ENCODE measurements at places on chromosomes 3 and 15. TPM values are rescaled to one million over a fixed set of nuclear protein-coding genes. Genes with fewer than 3 reads are reported as not detected.

The PLA2G4D gene
- total RNA-seq: 0.16 TPM

The ABHD5 gene
- total RNA-seq: 13.4 TPM

The TTC23 gene
- total RNA-seq: 14.7 TPM

The PRSS50 gene
- 0.27 TPM for total RNA-seq

The CLDN18 gene
- 1.2 TPM for total RNA-seq

The TWF2 gene
- total RNA-seq: 35.9 TPM

The DUSP7 gene
- total RNA-seq: 7.2 TPM

The ADCY5 gene
- 0.49 TPM for total RNA-seq

The TMEM108 gene
- 3.5 TPM for total RNA-seq

DNA sequence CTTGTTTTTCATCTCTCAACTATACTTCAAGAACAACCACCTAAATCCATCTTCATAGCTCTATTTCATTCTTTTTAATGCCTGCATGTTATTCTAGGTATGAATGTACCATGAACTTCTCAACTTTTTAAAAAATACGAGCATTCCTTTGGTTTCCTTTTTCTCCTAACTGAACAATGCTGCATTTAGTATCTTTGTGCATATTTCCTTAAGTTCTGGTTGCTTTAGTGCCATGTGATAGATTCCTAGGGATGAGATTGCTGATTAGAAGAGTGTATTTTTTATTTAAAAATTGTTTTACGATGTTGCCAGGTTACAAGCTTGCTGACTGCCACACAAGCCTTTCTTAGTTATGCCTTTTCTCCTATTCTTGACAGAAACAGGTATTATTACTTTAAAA, 34.7 kb downstream of the PEX5L start:
- ATAC-seq: no peak

GRCh38 chr15:71677766-71678165, 132.6 kb upstream of the NR2E3 start:
- peak; percentile 84 for ATAC-seq

GRCh38 chr15:24962880-24963279, 8.1 kb downstream of the SNRPN start:
- no peak for ATAC-seq

DNA sequence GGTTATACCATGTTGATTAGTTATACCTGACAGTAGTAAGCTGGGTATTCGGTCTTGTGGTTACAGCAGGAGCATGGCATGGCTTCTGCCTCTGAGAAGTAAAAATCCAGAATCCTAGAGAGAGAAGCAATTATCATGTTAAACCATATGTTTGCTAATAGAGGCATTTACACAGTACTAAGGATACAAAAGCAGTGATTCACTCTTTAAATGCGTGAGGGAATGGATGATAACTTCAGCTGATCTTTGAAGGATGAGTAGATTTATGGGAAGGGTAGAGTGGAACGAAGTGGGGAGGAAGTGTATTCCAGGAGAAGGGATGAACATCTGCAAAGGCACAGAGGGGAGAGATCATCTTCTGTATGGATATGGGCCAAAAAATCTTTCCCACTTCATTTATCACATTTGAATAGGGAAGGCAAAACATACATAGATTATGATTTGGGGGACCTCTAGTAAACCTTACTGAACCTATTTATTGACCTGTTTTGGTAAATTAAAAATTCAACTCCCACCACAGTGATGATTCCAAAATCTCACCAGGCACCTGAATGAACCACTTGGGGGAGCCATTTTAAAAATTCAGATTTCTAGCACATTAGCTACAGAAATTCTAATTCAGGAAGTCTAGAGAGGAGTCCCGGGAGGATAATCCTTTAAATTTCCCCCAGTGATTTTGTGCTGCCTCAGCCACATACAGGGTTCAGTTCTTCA, 35.1 kb downstream of the IGSF10 start:
- peak; percentile 51 for ATAC-seq

DNA sequence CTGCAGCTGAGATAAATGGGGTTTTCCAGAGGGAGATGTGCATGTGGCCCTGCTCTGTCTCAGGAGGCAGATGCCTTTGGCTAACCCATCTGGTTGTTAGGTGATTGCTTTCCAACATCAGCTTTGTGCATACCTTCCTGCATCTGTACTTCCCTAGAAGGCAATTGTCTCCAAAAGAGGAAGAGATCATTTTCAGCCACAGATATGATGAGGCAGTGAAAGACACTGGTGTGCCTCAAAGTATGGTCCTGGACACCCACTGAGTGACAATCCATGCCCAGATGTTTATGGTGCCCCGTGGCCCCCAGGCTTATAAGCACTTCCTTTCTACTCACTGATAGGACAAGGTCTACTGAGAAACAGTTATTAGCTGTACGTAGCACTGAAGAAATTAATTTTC, 117.5 kb upstream of the NR2F2 start:
- no peak for ATAC-seq

- ATAC-seq: no peak
Observed at GRCh38 chr3:38085943-38086324, 46.9 kb downstream of the DLEC1 start.

DNA sequence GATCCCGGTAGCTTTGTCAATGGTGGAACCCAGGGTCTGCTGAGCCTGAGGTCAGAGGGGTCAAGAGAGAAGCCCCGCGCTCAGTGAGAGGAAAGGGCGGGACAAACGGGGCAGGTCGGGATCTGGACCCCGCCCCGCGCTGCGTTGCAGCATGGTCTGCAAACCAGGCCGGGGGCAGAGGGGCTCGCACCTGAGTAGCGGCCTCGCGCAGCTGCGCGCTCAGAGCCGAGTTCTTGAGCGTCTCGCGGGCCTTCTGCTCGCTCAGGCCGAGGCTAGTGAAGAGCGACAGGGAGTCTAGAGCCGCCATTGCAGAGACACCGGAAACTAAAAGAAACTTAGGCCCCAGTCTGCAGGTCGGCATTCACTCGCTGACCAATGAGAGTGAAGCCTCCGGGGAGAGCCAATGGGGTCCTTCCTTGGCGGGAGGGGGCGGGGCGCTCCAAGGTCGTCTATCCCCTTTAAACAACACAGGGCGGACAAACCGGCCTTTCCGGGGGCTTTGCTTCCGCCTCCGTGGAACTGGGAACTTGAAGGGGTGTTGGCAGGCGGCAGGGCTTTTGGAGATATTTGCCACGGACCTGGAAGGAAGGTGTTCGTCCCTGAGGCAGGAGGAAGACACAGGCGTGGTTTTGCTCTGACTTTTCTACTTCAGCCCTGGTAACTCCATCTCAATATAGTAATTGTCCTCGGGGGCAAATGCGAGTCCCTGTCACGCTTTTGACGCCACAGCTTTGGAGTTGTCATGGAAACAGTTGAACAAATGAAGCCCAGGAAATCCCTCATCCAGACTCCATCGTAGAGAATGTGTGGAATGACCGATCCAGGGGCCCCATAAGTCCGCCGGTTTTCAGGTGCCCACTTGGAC, at the start of gene QARS1:
TSS of gene QARS1 (minus strand) at position 331 of the 865 bp plus-strand sequence. CDS start at position 307, 24 bp downstream.
- ATAC-seq: peak; percentile 90

DNA sequence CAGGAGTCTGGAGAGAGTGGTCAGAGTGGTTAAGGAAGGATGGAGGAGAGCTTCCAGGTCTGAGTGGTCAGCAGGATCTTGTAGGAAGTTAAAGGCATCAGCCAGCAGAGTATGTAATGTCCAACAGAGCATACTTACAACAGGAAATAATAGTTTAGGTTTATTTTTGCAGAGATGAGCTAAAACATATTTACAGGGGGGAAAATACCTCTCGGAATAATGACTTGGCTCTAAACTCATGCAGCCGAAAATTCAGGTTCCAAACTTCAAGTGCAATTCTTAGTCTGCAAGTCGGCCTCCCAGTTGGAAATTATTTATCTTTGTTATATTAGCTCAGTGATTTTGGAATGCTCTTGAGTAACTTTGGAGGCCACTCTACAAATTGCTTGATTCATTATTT, 385.0 kb upstream of the C2CD4B start:
- ATAC-seq: no peak

DNA sequence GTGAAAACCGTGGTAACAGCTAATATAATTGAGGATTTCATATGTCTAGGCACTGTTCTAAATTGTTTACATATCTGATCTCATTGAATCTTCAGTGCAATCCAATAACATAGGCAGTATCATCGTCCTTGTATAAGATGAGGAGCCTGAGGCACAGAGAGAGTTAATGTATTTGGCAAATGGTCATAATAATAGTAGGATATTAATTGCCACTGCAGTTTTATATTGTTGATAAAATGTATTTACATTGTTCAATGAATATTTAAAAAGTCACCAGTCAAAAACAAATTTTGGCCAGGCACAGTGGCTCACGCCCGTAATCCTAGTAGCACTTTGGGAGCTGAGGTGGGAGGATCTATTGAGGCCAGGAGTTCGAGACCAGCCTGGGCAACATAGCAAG, 88.5 kb downstream of the EEFSEC start:
- no peak for ATAC-seq

DNA sequence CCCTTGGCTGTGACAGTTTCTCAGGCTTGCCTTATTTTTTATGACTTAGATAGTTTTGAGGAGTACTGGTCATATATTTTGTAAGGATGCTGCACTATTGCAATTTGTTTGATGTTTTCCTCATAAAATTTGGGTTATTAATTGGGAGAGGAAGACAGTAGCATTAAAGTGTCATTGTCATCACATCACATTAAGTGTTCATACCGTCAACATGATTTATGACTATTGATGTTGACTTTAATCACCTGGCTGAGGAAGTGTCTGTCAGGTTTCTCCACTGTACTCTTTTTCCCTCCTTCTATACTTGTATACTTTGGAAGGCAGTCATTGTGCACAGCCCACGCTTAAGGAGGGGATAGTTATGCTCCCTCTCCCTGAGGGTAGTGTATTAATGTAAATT, 26.9 kb downstream of the TRIM69 start:
- no peak for ATAC-seq

DNA sequence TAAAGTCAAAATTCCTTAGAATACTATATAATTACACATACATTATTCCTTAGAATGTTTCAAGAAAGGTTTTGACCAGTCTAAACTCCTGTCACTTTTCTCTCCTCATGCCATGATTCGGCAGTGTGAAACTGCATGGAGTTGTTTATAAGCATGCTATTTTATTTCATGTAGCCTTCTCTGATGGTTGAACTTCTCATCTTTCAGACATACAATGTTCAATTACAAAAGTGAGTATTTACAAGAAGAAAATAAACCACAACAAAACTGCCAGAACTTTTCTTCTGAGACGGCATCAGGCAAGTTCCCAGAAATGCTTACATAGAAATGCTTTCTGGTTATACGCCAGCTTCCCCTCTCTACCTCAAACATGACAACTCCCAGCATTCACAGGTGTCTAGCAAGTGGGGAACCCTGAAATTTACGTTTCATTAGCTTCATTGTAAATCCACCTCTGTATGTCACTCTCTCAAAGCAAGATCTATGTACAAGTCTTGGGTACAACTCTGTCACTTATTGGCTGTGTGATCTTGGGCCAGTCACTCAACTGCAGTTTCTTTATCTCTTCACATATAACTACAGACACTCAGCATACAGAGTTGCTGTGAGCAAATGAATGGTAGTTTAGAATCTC, 42.7 kb downstream of the HDGFL3 start:
- ATAC-seq: no peak

- ATAC-seq: no peak
Observed at GRCh38 chr3:178699810-178700209, 163.6 kb downstream of the KCNMB2 start.

DNA sequence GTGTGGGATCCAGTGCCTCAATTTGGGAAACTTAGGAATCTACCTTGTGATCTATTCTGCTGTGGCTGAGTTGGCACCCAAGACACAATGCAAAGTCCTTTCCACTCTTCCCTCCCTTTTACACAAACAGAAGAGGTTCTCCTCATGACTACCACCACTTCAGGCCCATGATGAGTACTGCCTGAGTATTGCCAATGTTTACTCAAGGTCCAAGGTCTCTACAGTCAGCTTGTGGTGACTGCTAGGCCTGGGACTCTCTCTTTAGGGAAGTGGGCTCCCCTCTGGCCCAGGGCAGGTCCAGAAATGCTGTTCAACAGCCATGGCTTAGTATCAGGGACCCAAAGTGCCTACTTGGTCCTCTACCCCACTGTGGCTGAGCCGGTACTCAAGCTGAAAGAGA, 56.8 kb upstream of the PEX5L start:
- no peak for ATAC-seq

DNA sequence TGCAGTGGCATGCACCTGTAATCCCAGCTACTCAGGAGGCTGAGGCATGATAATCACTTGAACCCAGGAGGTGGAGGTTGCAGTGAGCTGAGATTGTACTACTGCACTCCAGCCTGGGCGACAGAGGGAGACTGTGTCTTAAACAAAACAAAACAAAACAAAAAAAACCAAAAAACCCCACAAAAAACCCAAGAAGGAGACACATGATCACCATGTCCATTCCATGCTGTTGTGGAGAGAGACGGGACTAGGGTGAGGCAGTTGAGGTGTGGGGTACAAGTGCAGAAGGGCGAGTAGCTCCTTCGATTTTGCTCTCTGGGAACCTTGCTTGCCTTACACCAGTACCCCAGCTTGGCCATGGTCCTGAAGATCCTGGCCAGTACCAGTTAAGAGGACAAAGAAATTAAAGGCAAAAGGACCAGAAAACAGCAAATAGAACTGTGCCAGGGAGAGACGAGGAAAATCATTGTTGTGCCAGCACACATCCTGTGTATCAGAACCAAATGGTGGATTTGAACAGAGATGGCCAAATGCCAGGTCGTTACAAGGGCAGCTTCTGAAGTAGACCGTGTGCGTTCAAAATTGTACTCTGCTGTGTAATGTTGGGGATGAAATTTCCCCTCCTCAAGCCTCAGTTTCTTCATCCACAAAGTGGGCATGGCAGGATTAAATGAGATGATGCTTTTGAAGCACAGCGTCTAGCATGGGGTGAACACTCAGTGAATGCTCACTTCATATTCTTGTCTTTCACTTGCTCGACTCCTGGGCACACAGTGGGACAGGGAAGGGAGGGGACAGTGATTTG, 42.9 kb upstream of the CTSH start:
- ATAC-seq: no peak

DNA sequence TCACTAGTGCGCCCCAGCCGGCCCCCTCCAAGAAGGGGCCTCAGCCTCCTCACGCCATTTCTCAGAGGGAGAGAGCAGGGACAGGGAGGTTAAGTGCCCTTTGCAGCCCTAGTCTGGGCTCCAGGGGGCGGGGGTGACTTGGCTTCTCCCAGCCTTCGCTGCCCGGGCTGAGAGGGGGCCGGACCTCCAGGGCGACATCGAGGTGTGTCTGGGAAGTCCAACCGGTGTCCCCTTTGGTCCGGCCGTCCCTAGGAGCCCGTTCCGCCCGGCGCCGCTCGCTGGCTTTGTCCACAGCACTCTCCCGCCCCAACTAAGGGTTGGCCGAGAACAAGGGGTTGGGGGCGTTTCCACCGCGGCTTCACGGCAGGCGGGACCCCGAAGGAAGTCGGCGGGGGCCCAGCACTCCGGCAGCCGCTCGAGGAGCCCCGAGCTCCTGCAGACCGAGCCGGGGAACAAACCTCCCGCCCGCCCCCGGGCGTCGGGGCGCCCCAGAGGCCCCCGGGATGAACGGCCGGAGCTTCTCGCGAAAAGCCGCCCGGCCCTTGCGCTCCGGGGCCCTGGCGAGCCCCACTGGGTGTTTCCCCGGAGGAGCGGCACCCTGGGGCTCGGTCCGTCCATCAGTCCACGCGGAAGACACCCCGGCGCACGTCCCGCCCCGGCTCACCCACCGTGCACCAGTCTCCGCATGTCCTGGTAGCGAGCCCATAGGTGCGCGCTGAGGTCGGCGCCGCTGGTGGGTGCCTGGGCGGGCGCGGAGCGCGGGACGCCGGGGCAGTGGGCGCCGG, 627 bp downstream of the NT5DC2 start:
- ATAC-seq: peak; percentile 0

GRCh38 chr3:52367891-52368880, 52.1 kb downstream of the DNAH1 start:
- peak; percentile 60 for ATAC-seq

- ATAC-seq: no peak
Observed at GRCh38 chr15:63969652-63970421, 76.4 kb downstream of the DAPK2 start.
